ENCODE measurements at places on chromosomes 16 and 17.

GRCh38 chr17:81068411-81069134 lies 33.6 kb downstream of the BAIAP2 start:
- no peak for DNase-seq

DNA sequence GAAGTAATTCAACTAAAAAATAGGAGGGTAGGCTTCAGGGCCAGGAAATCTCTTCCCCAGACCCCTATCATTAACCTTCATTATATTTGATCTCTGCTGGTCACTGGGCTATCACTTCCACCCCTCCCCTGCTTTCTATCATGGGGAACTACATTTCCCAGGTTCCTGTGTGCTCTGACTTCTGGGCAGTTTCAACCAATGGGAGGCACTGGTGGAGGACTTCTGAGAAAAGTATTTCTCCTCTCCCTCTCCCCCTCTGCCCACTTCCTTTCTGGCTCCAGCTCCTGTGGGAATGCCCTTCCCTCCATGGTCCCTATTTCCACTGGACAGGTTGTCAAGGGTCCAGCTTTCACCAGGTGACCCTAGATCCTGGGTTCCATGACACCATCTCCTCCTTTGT lies 364.4 kb downstream of the C16orf95 start:
- no peak for DNase-seq

GRCh38 chr17:6140188-6140587 lies 70.0 kb downstream of the WSCD1 start:
- no peak for DNase-seq

DNA sequence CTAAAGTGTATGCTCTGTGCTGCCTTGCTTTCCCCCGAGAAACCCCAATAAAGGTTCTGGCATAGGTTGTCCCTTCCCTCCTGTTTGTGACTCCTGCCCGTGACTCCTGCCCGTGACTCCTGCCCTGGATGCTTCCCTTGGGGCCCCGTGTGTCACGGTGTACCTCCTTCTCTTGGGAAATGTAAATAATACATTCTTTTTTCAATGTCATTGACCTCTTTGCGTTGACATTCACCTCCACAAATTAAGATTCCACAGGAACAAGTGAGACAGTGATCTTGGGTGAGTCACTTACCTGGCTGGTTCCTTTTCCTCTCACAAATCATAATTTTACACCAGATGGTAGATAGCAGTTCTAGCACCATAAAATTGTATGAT lies 632 bp downstream of the CCL15 start:
- DNase-seq = no peak

GRCh38 chr16:28086186-28087139 lies 22.9 kb upstream of the GSG1L start:
- no peak for DNase-seq

DNA sequence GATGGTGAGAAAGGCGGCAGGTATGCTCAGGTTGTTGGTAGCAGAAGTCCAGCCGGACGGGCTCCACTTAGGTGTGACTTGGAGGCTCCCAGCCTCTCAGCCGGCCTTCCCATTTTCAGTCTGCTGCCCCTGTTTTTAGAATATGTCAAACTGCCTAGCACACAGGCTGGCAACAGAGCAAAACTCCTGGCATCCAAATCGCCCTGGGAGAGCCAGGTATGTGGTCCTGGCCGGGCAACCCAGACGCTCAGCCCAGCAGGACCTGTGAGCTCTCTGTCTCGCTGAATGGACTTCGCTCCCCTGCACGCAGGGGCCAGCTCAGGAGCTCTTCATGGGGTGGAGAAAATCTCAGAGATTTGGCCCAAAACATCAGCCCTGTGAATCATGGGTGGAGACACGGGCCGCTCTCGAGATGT lies 147.9 kb upstream of the CHMP6 start:
- no peak for DNase-seq

- DNase-seq = no peak
These were observed 30.9 kb upstream of the SNN start for GRCh38 chr16:11637320-11637719.

GRCh38 chr17:65334406-65334805 lies 197.2 kb downstream of the RGS9 start:
- no peak for DNase-seq

DNA sequence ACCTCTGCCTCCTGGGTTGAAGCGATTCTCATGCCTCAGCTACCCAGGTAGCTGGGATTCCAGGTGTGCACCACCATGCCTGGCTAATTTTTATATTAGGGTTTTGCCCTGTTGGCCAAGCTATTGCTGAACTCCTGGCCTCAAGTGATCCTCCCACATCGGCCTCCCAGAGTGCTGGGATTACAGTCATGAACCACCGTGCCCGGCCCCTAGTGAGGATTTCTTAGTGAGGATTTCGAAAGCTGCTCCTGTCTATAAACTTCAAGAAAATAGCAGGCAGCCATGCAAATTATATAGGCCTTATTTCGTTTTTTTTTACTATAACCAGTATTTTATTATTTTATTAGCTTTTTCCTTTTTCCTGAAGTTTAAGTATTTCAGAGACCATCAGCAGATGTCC lies 41.6 kb downstream of the EPN2 start:
- DNase-seq = no peak

DNA sequence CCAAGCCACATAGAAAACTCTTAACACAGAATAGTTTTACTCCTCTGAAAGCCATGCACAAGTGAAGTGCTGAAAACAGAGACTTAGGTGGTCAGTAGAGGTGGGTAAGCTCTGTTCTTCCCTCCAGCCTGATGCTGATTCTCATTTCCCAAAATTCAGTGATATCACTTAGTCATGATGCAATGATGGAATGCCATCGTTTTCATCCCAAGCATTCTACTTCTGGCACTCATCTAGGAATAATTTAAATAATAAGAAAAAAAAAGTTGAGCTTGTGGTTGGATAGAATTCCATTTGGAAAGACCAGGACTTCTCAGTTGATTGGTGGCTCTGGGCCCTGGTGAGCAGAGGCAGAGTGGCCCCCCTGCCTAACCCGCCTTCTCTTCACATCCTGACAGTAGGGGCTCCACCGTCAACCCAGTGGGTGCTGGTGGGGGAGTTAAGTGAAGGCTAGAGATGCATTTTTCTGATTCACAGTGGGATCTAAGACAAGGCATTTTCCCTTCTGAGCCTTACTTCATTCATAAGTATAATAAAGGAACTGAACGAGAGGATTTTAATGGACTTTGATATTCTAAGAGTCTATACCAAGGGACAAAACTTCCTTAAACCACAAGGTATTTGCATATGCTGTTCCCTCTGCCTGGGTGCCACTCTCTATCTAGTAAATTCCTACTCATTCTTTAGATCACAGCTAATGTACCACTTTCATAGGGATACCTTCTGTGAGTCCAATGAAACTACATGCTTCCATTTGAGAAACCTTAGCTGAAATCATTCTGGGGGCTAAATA lies 310.3 kb upstream of the DYNLRB2 start:
- no peak for DNase-seq

DNA sequence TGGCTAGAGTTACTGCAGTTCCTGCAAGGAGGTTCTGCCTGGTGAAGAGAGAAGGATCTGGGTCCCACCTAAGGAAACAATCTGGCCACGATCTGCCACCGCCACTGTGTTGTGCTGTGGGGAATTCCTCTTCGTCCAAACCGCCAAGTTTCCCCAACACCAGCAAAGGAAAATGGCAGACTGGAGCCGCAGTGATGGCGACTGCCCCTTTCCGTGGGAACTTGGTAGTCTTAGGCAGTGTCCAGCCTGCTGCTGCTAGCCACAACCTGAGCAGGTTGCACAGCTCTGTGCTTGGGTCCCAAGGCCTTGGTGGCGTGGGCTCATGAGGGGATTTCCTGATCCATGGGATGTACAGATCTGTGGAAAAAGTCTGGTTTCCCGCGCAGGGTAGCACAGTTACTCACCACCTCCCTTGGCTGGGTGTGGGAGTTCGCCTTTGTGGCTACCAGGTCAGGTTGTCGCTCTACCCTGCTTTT lies 28.6 kb downstream of the NFATC3 start:
- no peak for DNase-seq

DNA sequence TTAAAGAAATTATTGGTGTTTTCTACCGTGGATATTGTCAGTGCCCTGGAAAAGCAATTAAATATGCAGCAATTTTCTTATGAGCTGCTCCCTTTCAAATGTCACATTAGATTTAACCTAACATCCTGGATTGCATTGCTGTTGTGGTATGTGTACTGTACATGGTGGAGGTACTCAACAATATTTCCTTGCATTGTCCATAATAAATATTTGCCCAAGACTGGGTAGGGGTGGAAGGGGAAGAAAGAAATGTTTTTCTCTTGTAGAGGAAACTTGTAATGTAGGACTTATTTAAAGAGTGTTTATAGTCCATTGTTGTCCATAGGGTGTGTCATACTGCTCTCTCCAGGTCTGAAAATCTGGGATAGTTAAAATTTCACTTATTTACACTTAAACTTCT lies 346.2 kb upstream of the TBX2 start:
- DNase-seq = no peak

GRCh38 chr17:15382914-15383313 lies 41.5 kb upstream of the TEKT3 start:
- no peak for DNase-seq

DNA sequence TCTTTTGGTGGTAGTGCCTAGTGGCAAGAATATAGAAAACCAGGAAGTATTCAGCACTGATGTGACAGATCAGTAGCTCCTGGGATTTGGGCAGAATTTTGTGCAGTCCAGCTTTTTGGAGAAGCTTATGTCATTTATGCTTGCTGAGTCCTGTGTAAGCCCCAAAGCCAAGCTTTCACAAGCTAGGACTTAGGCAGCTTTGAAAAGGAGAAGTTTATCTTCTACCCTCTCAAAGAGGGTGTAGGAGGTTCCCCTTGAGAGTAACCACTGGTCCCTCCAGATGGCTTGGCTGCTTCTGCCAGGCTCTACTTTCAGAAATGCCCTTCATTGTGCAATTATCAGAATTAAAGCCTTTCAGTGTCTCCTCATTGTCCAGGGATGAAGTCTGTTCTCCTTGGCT lies 78.8 kb downstream of the CES1 start:
- DNase-seq = no peak

- peak; percentile 46 for DNase-seq
These were observed 1.6 kb downstream of the LASP1 start for GRCh38 chr17:38871247-38872015.

- no peak for DNase-seq
These were observed 678 bp downstream of the TMEM101 start for GRCh38 chr17:44014133-44014436.

DNA sequence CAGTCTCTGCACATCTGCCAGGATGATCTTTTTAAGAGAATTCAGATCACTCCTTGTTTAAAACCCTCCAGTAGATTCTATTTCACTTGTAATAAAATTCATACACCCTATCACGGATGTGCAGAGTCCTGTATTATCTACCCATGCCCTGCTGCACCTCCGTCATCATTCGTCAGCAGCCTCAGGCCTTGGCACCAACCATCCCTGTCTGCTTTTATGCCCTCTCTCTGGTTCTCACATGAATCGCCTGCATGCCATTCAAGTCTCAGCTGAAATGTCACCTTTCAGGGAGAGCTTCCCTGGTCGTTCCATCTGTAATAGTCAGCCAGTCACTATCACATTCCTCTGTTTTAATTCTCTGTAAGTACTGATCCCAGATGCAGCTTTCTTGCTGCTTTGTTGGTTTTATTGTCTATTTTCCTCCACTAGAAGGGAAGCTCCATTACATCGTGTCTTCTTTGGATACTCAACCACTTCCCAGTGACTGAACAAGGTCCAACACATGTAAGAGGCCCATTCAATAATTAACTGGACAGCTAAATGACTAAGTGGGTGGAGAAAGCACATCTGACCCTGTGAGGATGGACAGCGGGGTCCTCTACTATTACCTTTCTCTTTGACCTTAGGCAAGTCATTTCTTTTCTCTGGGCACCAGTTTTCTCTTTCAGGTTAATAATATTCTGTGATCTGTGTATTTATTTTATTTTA lies 81.2 kb upstream of the GOT2 start:
- no peak for DNase-seq

Measured in B cell (primary cell).